ENCODE measurements at places on chromosomes 3 and 15. TPM values are rescaled to one million over a fixed set of nuclear protein-coding genes. Genes with fewer than 3 reads are reported as not detected.

DNA sequence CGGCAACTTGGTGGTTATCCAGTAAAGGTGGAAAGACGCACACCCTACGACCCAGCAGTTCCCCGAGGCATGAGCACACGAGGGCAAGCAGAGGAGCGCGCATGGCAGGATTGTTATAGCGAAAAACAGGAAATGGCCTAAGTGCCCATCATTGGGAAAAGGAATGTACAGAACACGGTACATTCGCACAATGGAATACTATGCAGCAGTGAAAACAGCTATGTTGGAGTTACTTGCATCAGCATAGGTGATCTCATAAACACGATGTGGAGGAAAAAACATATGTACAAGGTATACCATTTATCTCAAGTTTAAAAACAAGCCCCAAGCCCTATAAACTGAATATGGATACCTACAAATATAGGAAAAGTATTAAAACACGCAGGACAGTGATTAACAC is 6.7 kb upstream of the LINGO1 start:
- DNase-seq: no peak

CCDC39 gene
- under 0.01 TPM for total RNA-seq

DNA sequence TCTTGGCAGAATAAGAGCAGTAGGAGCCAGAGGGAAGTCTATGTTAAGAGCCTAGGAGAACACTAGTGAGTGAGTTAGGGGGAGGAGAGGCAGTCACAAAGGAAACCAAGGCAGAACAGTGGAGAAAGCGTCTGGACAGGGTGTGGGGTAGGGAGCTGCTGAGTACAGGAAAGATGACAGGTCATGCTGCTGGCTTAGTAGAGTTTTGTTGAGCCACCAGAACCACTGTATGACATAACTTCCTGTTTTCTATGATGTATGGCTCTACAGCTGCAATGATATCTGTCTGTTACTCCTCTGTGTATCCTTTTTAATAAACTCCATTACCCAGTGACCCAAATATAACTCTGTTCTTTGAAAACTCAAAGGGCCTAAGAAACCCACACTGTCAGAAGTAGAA is 10.6 kb upstream of the STT3B start:
- no peak for DNase-seq

UCN2 gene
- 6.0 TPM for total RNA-seq

COL6A5 gene
- total RNA-seq: under 0.01 TPM

DNA sequence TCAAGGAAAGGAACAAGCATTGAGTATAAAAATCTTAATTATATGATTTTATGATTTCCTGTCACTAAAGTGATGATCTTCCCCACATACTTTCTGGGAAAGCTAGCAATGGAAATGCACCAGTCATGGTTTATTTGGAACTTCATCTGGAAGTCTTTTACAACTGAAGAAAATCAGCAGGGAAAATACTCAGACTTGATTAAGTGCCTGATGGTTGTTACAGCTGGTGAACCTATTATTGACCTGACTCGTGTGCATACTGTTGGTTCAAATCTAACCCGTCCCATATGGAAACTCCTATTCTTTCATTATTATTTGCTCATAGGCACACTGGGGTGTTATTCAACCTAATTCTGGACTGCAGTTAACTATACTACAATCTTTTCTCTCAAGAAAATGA is 701.8 kb upstream of the CCDC54 start:
- DNase-seq: no peak

GATA2 gene
- 26.7 TPM for total RNA-seq

All from fibroblast of villous mesenchyme (primary cell).